ENCODE measurements at places on chromosomes 2 and 18.

GRCh38 chr2:113996671-113997594 is 107.0 kb downstream of the ACTR3 start:
- DNase-seq, result peak; percentile 61

- DNase-seq, result no peak
Observed at GRCh38 chr2:72000110-72000509, 147.6 kb downstream of the CYP26B1 start.

DNA sequence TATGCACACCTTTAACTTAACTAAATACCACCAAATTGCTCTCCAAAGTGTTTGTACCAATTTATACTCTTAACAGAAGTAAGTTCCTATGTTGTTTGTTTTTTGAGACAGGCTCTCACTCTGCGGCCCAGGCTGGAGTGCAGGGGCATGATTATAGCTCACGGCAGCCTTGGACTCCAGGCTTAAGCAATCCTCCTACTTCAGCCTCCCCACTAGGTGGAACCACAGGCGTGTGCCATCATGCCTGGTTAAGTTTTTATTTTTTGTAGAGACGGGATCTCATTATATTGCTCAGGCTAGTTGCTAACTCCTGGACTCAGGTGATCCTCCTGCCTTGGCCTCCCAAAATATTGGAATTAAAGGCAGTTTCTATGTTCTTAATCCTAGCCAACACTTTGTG is 13.1 kb upstream of the NAB1 start:
- peak; percentile 33 for DNase-seq

DNA sequence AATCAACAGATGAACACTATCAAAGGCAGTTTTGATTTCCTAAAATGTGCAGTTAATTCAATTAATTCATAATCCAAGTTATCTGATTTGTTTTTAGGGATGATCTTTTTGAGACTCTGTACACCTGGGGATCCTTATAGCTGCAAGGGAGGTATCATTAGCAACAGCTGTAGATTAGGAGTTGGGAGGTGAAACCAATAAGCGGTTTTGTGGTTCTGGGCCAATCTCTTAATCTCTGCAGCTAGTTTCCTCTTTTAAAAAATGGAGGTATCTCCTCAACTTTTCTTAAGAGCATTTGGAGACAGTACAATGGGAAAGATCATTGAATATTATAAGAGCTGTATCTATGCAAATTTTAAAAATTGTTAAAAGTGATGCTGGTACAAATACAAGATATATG is 126.0 kb downstream of the MC4R start:
- DNase-seq, result no peak

DNA sequence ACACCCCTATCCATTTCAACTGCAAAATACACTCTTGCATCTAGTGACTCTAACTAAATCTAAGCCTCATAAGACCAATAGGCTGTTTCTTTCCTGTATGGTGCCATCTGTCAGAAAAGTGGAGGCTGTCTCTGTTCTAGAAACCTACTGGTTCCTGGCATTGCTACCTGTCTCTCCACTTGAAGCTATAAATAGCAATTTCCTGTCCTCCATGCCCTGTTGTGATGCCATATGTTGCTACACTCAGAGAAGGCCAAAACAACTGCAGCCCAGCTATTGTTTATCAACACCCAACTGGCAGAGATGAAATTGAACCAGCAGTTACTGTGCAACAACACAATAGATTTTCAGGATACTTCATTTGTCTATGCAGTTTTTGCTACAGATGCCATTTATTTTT is 1355.1 kb upstream of the SLC39A10 start:
- no peak for DNase-seq

DNA sequence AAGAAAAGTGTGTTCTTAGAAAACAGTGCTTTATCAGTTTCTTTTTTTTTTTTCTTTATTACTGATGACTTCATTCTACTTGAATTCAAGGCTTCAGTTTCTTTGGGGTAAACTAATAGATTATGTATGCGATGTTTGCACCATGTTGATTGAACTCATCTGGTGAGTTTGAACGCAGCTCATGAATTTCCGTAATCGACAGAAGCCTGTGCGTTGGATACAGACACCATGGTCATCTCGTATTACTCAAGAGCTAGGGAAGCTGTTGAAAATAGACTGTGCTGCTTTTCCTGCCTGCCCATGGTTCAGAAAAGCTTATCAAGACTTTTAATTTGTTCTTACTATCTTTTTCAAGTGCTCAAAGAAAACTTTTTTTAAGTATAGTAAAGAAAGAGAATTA is 185.5 kb upstream of the NRP2 start:
- no peak for DNase-seq

- DNase-seq, result peak; percentile 28
Observed at GRCh38 chr2:197211881-197212342, 98.7 kb downstream of the ANKRD44 start.

- DNase-seq, result no peak
Observed at GRCh38 chr2:118860506-118860905, 13.1 kb upstream of the EN1 start.

- DNase-seq, result peak; percentile 53
Observed at GRCh38 chr2:235054919-235055318, 103.1 kb downstream of the SH3BP4 start.

DNA sequence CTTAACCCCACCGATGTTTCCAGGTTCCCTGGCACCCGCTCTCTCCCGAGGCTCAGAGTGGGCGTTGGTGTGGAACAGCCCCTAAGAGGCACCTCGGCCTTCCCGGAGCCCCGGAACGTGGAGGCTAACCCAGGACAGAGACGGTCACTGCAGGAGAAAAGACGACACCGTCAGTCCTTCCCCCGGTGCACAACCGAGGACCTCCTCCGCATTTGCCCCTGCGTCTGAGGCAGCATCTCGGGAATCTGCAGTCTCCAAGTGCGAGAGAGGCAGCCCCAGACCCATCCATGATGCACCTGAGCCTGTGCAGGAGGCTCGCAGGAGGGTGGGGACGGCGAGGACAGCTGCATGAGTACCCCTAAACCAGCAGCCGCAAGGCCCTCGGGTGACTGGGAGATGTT is 204.9 kb upstream of the SALL3 start:
- DNase-seq, result no peak

GRCh38 chr2:172394002-172394401 is 33.4 kb upstream of the ITGA6 start:
- DNase-seq, result peak; percentile 47

- no peak for DNase-seq
Observed at GRCh38 chr2:74947703-74948102, 10.7 kb upstream of the POLE4 start.

DNA sequence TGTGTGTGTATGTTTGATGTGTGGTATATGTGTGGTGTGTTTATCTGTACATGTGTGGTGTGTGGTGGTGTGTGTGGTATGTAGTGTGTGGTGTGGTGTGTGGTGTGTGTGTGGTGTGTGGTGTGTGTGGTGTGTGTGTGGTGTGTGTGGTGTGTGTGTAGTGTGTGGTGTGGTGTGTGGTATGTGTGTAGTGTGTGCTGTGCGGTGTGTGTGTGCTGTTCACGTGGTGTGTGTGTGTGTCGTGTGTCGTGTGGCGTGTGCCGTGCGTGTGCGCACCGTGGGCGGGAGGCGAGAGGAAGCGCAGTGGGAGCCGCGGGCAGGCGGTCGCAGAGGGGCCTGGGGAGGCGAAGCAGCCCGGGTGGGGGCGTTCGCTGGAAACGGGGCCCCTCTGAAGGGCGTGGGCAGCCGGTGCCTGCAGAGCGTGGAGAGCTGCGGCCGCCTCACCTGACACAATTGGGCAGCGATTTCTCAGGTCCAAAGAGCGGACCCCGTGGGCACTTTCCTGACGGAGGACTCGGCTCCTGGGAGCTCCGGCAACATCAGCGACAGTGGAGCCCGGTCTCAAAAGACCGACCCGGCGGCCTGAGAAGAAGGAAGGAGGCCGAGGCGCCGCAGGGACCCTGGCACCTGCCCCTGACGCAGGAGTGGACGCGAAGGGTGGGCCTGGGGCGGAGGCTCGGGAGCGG is 741.1 kb upstream of the SALL3 start:
- no peak for DNase-seq

DNA sequence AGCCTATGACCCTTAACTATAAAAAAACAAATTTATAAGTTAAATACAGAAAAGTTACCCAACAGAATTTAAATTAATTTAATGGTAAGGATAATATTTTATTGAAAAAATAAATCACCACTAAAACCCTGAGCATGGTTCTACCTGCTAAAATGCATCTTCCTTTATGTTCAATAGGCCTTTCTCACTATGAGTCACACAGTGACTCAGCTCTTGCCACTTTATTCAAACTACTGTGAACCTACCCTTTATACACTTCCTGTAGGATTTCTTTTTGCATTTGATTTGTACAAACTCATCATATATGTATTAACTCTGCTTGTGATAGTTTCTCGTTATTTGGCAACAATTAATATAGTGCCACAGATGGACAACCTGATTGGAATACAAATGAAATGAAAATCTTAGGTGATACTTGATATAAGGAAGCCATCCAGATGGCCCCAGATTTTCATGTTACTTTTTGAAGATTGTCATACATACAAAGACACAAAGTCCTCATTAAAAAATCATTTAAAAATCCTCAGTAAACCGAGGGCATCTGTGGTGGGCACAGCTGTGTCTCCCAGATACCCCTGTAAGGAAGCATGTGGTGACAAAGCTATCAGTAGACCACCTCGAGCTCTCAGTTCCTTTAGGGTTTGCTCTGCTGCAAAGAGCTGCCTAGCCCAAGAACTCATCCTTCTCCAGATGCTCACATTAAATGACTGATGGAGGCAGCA is 55.2 kb upstream of the COBLL1 start:
- DNase-seq, result peak; percentile 75

DNA sequence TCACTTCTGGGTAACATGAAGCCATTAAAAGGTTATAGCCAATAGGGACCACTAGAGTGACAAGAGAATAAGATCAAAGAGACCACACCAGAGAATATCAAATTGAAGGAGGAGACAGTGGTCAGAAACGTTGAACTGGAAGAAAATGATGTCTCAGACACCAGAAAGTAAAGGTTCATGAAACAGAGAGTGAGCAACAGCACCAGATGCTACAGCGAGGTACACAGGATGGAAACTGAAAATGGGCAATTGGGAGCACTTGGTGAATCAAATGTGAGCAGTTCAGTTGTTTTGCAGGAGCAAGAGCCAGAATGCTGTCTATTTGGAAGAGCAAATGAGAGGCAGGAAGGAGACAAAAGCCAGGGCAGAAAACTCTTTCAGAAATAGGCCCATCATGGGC is 162.6 kb downstream of the SS18 start:
- no peak for DNase-seq

- DNase-seq, result no peak
Observed at GRCh38 chr2:160267022-160267421, 67.0 kb upstream of the ITGB6 start.
